ENCODE measurements at places on chromosomes 5 and 9. TPM values are rescaled to one million over a fixed set of nuclear protein-coding genes. Genes with fewer than 3 reads are reported as not detected.

DNA sequence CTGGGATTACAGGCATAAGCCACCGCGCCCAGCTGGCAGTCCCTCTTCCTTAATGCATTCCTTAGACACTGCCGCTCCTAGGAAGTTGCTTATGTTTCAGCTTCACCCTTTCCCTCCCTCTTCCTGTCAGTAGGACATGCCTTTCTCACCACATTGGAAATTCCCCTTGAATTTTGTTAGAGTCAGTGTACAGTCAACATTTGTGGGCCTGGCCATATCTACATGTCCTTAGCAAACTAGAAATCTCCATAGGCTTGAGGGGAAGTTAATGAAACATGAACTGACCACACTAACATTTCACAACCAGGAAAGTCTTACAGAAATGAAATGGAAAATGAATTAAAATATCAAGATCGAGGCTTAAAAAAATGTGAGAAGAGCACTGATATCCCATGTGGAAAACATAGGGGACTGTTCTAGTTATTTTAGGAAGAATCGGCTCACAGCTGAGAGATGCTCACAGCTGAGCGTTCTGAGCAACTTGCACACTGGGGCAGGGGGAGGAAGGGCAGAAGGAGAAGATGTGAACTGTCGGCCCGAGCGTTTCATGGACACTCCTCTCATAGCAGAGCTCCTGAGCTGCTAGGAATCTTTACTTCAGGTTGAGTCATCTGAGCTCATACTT lies 21.1 kb upstream of the LVRN start:
- DNase-seq: no peak

CD72 gene
- total RNA-seq: 5.5 TPM

ENTPD2 gene
- 24.3 TPM for total RNA-seq

- no peak for DNase-seq
Measured at GRCh38 chr5:122054266-122054665, 23.8 kb downstream of the LOX start.

GRCh38 chr5:58795327-58795726 lies 212.5 kb downstream of the RAB3C start:
- no peak for DNase-seq

Measured in sciatic nerve (tissue), 2 donors.